ENCODE measurements at places on chromosomes 13 and 19.
A peak's percentile ranks its signal among the peaks of the same experiment; 100 is the strongest.

DNA sequence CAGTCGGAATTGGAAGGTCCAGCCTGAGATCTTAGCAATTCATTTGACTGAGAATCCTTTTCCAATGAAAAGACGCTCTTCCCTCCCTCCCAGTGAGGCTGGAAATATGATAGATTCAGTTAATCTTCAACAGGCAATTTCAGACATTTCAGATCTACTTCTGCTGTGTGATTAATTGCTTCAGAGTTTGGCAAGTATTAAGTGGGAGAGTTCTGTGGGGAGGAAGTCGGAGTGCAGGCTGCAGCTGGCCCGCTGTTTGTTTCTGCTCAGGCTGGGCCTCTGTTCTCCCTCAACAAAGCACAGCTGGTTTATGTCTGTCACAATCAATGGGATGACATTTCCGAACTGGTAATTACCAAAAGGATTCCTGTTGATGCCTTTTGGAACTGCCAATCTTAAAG, 178.2 kb downstream of the NDFIP2 start:
- DNase-seq = no peak

DNA sequence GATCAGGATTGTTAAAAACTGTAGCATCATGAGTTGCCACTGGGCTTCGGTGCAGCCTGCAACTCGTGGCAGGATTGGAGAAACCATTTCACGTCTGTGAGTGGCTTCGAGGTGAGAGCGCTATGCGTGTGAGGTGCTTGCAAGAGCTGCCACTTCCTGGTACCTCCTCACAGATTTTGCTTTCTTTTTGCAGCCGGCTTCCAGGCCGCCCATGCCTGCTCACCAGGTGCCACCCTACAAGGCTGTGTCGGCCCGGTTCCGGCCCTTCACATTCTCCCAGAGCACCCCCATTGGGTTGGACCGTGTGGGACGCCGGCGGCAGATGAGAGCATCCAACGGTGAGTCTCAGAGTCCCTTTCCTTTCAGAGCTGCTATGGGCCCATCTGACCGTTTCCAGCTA, 57.9 kb upstream of the C1QTNF9 start:
- DNase-seq = no peak

DNA sequence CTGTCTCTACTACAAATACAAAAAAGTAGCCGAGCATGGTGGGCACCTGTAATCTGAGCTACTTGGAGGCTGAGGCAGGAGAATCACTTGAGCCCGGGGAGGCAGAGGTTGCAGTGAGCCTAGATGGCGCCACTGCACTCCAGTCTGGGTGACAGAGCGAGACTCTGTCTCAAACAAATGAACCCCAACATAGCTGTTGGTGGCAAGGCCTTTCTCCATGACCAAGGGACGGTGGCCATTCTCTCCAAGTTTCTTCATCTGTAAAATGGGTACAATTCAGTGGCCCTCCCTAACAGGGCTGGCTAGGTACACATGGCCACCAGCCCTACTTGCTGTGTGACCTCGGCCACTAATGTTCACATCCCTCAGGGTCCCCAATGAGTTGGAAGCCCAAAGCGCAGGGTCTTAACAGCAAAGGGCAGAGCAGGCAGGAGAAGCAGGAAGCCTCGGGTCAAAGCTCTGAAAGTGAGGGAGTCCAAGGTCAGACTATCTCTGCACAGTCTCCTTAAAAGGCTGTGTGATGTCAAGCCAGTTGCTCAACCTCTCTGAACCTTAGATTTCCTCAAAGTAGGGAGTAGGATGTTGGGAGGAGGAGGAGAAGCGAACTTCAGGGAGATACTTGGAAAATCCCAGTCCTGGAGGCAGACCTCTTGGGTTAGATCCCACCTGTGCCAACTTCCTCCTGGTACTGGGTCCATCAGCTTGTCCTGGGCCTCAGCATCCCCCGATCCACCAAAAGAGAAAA, 2.7 kb downstream of the JUND start:
- peak; percentile 40 for DNase-seq

GRCh38 chr19:30402436-30403202, 30.4 kb downstream of the ZNF536 start:
- DNase-seq = no peak

- no peak for DNase-seq
Observed at GRCh38 chr19:3359919-3360420, 6.4 kb upstream of the NFIC start.

DNA sequence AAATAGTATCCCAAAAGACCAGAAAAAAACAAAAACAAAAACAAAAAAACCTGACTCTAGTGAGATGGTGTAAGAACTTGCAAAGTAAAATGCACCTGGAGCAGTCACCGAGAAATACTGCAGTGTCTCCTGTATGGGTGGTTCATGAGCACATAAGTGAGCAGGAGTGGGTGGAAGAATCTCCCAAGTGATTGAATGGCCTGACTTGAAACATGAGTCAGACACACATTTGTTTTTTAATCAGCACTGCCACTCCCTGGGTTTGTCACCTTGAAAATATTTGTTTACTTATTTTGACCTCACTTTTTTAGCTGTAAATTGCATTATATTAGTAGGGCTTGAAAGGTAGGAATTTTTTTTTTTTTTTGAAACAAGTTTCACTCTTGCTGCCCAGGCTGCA, 2.0 kb downstream of the ZNF431 start:
- no peak for DNase-seq

DNA sequence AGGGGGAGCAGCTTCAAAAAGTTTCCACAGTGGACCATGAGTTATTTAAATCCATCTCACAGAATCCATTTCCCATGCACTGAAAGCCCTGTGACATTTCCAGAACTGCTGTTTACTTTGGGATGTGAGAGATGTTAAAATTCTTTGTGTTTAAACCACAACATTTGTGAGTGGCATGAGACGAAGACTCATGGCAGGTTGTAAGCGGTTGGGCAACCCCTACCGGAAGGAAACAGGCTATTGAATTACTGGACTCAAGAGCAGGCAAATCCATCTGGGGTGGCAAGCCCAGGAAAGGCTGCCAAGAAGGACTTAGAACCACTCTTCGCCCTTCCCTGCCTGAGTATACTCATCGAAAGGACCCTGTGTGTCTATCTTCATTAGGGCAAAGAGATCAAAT, 22.3 kb upstream of the CLDN10 start:
- DNase-seq = no peak

- no peak for DNase-seq
Observed at GRCh38 chr13:114225610-114226009, 9.1 kb upstream of the CDC16 start.

GRCh38 chr19:32748497-32748896, 28.9 kb downstream of the TDRD12 start:
- DNase-seq = no peak

GRCh38 chr13:70375718-70376117, 267.5 kb upstream of the KLHL1 start:
- no peak for DNase-seq

DNA sequence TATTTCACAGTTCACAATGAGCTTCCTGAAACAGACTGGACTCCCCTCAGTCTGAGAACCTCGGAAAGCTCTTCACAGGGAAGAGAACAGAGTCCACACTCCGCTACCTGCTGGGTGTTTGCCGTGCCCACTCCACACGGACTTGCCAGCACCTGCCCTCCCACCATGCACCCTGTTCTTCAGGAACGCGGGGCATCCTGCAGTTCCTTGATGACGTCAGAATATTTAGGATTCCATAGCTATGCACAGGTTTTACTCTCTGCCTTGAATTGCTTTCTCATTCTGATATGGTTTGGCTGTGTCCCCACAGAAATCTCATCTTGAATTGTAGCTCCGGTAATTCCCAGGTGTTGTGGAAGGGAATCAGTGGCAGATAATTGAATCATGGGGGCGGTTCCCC, 74.4 kb upstream of the FARP1 start:
- DNase-seq = no peak

DNA sequence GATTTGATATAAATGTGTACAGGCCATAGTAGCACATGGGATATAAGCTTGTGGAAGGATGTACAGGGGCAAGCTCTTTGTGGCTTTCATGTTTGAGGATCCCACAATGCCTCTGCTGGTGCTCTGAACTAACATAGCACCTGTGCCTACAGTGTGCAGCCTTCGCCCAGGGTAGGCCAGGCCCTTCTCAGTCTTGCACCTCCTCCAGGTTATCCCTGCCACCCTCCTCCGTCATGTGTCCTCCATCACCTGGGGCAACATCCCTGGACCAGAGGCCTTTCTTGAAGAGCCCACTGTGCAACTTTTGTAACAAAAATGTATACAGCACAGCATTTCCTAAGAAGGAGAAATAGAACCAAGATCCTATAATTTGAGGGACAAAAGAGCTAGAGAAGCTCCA, 306.8 kb downstream of the IRS2 start:
- no peak for DNase-seq

DNA sequence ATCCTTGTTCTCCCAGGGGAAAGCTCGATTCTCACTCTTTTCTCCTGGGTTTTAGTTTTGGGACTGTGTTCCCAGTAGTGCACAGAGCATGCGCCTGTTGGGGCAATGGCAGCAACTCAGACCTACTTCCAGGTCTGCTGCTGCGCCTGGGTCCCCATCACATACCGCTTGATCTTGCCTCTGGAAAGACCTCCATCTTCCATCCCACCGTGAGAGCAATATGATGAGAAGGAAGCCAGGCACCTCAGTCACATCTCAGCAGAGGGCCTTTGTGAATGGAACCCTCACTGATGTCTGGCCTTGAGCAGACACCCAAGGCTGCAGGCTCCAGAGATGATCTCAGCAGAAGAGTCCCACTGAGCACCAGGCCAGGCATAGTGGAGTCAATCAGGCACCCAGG, 176.8 kb upstream of the ZNF507 start:
- no peak for DNase-seq
